Globus pallidus (tissue), 1 donor: ENCODE measurements at places on chromosomes 5 and 9.

- no peak for DNase-seq
These were observed 1.4 kb downstream of the TMEM141 start for GRCh38 chr9:136792321-136793085.

GRCh38 chr5:135185481-135186065, 151.5 kb upstream of the PITX1 start:
- peak; percentile 18 for DNase-seq

- DNase-seq = no peak
These were observed 77.2 kb downstream of the FBXL7 start for GRCh38 chr5:15577132-15577531.

- DNase-seq = no peak
These were observed 189.2 kb downstream of the NDUFS4 start for GRCh38 chr5:53749621-53750020.

GRCh38 chr5:10856683-10857337, 95.8 kb upstream of the DAP start:
- DNase-seq = peak; percentile 51

GRCh38 chr5:150227606-150228273, 37.9 kb downstream of the SLC6A7 start:
- DNase-seq = no peak

DNA sequence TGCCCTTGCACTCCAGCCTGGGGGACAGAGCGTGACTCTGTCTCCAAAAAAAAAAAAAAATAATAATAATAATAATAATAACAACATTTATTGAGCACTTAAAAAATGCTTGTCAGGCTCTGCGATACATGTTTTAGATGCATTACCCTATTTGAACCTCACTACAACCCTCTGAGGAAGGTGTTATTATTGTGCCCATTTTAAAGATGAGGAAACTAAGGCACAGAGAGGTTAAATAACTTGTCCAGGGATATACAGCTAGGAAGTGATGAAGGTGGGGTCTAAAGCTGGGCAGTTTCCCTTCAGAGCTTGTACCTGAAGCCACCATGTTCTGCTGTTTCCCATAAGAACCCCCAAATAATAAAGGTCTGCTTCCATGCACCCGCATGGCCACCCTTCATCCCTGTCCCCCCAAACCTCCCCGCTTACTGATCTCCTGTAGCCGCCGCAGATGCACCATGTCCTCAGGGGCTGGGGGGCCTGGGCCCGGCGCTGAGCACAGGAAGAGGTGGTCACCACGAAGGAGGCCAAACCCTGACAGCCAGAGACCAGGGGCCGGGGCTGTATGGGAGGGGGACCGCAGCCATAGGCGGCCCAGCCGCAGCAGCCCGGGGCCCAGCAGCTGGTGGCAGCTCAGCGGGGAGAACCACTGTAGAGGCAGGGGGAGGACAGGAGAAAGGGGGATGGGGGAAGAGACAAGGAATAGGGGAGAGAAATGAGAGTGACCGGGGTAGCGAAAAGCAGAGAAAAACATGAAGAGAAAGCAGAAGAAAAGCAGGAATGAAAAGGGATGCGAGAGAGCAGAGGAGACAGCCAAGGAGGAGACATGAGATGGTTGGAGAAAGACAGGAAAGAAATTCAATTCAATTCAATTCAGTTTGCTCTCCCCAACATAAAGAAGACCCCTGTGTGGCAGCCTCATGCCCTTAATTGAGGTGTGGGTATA, 15.1 kb upstream of the FCHSD1 start:
- no peak for DNase-seq

DNA sequence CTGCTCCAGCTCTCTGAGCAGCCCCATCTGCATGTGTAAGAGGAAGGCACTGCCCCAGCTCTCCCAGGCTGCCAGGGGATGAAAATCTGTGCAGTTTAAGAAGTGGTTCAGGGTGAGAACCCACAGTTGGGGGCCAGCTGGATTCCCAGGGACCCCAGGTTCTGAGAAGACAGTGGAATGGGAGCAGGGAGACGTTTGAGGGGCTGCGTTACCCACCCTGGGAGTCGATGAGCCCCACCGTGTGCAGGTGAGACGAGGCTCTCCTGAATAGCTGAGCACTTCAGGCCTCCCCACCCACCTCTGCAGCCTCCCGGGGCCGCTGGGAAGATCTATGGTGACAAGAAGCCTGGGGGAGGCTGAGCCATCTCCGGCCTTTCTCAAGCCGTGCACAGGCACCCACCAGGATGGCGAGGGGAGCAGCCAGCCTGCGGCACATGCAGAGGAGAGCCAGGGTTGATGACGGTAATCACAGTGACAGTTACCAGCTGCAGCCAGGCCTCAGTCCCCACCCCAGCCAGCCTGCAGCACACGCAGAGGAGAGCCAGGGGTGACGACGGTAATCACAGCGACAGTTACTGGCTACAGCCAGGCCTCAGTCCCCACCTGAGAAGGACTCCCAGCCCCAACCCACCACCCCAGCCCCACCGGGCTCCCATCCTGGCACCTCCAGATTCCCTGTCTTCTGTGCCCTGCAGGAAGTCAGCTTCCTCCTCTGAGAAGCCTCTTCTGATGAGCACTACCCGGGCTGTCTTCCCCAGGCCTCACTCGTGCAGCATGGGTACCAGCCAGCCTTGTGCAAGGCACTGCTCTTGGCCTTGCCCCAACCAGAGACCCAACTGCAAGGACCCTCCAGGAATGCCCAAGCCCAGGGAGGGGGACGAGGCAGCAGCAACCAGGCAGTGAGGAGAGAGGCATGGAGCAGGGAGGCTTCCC, 150.8 kb upstream of the PPP1R26 start:
- no peak for DNase-seq

DNA sequence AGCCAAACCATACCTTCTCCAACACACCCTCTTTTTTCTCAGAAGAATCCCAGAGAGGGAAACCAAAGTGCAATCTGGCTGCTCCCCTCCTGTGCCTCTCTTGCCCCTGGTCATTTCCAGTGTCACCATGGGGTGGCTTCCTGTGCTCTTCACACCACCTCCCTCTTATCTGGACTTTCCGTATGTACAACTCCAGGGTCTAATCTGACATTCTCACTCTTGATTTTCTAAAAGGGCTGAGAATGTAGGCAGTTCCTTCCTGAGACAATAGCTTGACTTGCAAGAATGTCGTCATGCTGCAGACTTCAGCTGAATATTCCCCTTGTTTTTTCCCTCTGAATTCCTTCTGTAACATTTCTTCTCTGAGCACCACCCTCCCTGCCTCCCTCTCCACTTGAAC, 110.2 kb downstream of the FBXL7 start:
- DNase-seq = no peak

DNA sequence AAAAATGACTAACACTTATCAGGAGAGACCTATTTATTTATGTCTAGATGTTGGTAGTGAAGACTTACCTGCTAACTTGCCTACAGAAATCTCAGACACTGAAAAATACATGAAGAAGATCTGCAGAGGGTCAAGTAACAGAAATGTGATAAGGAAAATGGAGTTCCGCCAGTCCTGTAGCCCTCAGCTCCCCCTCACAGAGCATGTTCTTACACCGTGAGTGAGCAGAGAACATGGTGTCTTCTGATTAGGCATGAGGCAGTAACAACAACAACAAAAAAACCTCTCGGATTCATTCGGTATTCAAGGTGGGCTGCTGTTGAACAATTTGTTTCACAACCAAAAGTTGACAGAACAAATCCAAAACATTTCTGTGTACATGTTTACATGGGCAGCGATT, 162.0 kb upstream of the SNX2 start:
- no peak for DNase-seq

- peak; percentile 48 for DNase-seq
These were observed 70.7 kb upstream of the RNF38 start for GRCh38 chr9:36470643-36471290.

- DNase-seq = no peak
These were observed 56.0 kb downstream of the PAPPA start for GRCh38 chr9:116209414-116210116.

- no peak for DNase-seq
These were observed 12.4 kb upstream of the SUB1 start for GRCh38 chr5:32572778-32573480.

DNA sequence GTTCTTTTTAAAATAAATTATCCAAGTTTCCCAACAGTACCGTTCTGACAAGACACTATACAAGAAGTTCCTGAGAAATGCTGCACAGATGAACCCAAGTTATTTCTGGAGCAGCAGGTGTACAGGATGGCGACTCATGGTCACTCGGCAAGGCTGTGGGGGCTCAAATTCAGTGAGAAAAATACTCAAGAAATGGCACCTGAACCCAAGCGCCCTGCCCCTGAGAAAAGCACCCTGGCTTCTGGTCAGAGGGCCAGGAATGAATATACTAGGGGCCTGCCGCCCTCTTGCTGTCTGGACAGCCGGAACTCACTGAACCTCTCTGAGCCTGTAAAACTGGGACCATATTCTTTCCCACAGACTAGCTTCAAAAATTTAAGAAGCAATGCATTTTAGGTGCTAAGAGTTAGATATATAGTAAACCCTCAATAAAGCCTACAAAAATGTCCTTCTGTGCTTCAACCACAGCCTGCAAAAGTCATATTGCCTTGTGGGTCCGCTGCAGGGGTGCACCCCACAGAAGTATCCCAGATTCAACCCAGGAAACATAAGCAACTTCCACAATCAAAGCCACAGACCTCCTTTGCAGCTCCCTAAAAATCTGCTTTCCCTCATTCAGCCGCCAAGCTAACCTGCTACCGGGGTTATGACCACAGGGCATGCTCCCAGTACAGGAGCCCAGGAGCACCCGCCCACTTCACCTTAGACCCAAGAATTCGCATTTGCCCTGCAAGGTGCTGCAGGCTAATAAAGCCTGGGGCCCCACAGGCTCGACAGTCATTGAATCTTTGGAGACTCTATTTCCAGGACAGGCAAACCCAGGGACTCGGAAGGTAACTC, 1.4 kb downstream of the RAPGEF1 start:
- DNase-seq = no peak

- DNase-seq = no peak
These were observed 95.8 kb upstream of the KLF9 start for GRCh38 chr9:70510157-70510770.

GRCh38 chr5:163912046-163912445, 406.6 kb downstream of the MAT2B start:
- DNase-seq = no peak
